Stimulated activated naive CD4-positive, alpha-beta T cell treated with Interleukin-2 at 50 U/mL for 16 hours (primary cell): ENCODE measurements at places on chromosomes 7 and 10.

DNA sequence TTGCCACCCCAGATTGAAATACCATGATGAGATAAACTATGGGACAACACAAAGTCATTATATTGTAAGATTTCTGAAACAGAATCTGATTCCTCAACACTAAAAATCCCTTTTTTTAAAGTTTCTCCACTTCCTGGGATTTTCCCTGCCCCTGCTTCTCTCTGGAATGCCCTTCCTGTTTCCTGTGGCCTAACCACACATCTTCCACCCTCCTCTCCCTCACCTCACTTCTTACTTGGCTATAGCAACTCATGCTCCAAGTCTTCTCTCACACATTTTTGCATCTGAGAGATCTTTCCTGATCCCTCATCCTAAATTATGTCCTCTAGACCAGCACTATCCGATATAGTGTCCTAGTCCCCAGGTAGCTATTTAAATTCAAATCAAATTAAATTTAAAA is 4.1 kb upstream of the RELN start:
- DNase-seq, result no peak

DNA sequence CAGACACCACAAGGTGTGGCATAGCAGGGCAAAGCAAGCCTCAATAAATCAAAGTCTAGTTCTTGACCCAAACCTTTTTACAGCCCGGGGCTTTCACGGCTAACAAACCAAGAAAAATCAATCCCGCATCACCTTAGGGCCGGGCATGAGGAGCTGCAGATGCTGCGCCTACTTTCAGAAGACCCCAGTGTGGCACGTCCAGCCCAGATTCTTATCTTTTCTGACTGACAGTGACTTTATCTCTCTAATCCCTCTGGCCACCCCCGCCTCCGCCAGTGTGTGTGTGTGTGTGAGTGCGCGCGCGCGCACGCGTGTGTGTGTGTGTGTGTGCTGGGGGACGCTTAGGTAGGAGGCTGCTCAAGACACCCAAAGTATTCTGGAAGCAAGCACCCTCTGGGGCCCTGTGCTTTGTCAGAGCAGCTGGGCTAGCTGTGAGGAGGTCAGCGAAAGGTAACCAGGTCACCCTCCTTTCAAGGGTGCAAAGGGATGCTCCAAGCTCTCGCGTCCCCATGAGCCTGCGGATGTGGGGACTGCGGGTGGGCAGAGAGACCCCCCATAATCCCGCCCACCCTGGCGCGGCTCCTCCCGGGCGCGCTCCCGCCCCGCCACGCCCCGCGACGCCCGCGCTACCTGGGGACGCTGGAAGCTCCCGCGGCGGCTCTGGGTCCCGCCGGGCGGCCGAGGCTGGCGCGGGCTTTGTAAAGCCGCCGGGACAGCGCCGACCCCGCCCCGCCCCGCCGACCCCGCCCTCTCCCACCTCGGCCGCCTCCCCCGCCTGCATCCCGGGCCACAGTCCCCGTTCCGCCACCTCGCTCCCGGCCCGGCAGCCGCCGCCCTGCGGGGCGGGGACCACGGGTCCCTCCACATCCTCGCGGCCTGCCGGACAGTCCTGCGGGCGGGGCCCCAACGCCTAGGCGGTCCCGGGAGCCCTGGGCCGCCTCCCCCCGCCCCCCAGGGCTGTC is 57.1 kb upstream of the RHOBTB1 start:
- DNase-seq, result no peak

GRCh38 chr10:85446827-85447226 is 919.8 kb downstream of the GRID1 start:
- DNase-seq, result no peak

- DNase-seq, result no peak
Measured at GRCh38 chr7:132511921-132512320, 64.3 kb downstream of the PLXNA4 start.

DNA sequence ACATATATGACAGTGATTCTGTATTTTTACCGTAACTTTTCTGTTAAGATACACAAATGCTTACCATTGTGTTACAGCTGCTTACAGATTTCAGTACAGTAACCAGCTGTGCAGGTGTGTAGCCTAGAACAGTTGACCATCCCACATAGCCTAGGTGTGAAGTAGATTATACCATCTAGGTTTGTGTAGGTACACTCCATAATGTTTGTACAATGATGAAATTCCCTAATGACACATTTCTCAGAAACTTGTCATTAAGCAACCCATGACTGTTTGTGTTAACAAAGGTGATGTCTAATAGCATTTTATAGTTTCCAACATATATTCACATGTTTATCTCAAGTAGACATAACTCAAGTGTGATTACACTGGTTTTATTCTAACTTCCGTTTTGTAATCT is 218.5 kb downstream of the PLXDC2 start:
- DNase-seq, result no peak

GRCh38 chr7:46451846-46452245 is 530.8 kb upstream of the IGFBP3 start:
- no peak for DNase-seq

- DNase-seq, result no peak
Measured at GRCh38 chr7:121824276-121824675, 48.7 kb upstream of the PTPRZ1 start.

DNA sequence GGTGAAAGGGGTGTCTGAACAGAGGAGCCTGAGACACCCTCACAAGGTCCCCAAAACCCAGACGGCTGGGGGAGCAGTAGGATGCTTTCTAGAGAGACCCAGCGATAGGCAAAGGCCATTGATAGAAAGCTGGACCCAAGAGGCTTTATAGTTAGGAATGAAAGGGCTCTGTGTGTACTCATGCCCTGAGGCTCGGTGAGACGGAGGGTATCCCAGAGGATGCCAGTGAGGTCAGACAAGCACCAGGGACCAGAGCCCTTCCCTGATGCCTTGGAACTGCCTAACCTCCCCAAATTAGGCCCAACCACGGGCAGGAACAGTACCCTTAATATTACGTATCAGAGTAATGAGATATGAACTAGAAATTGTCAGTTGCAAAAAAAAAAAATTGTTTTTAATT is 48.6 kb upstream of the RTKN2 start:
- no peak for DNase-seq

- no peak for DNase-seq
Measured at GRCh38 chr7:14858410-14858809, 44.1 kb downstream of the DGKB start.
